ENCODE measurements at places on chromosomes 1 and 21.

- no peak for DNase-seq
Measured at GRCh38 chr1:93123201-93123783, 44.2 kb downstream of the MTF2 start.

GRCh38 chr1:65289449-65289848 is 19.9 kb upstream of the DNAJC6 start:
- DNase-seq: no peak

DNA sequence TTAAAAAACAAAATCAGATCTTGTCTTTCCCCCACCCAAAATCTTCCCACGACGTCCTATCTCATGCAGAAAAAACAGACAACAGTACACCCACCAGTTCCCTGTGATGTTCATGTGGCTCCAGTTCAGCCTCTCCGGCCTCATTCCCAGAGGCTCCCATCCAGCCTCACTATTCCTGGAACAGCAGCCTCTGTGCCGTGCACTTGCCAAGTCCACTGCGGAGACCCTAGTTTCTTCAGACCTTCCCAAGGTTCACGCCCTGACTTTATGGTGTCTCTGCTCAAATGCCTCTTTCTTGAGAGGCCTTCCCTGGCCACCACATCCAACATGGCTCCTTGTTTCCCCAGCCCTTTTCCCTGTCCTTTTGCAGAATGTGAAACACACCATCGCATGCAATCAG is 106.3 kb upstream of the BACE2 start:
- no peak for DNase-seq

GRCh38 chr1:29254346-29254745 is 18.0 kb downstream of the PTPRU start:
- DNase-seq: no peak

- DNase-seq: no peak
Measured at GRCh38 chr21:34812504-34813265, 143.9 kb downstream of the CLIC6 start.

DNA sequence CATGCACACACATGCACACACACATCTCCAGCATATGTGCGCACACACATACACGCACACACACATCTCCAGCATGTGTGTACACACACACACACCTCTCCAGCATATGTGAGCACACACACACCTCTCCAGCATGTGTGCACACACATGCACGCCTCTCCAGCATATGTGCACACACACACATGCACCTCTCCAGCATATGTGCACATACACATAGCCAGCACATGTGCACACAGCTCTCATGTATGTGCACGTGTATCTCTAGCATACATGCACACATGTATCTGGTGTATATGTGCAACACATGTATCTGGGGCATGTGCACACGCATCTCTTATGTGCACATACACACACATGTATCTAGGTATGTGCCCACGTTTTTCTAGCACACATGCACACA is 57.9 kb downstream of the SLC19A1 start:
- no peak for DNase-seq

- DNase-seq: no peak
Measured at GRCh38 chr1:111967067-111967690, 22.3 kb downstream of the KCND3 start.

DNA sequence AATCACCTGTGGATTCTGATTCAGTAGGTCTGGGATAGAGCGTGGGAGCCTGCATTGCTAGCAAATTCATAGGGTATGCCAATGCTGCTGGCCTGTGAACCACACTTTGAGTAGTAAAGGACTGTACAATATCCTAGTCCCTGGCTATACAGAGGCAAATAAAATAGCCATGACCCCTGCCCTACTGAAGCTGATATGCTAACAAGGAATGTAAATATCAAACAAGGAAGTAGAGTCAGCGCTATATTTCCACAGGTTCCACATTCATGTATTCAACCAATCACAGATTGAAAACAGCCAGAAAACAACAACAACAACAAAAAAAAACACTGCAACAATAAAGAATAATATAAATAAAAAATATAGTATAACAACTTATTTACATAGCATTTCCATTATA is 77.8 kb downstream of the TM2D1 start:
- no peak for DNase-seq

- DNase-seq: no peak
Measured at GRCh38 chr21:28159396-28159795, 833.3 kb downstream of the LTN1 start.

GRCh38 chr1:165235777-165236291 is 120.7 kb downstream of the LMX1A start:
- DNase-seq: no peak

DNA sequence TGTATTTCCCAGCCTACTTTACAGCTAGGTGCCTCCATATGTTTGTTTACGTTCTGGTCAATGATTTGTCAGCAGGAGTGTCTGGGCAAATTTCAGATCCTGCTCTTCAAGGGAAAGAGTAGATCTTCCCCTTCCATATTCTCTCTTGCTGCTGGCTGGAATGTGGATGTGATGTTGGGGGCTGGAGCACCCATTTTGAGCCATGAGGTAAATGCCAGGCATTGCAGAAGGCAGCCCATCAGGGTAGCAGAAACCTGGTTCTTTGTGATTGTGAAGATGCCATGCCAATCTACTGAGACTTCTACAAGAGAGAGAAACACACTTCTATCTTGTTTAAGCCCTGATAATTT is 25.1 kb downstream of the RUNX1 start:
- no peak for DNase-seq

DNA sequence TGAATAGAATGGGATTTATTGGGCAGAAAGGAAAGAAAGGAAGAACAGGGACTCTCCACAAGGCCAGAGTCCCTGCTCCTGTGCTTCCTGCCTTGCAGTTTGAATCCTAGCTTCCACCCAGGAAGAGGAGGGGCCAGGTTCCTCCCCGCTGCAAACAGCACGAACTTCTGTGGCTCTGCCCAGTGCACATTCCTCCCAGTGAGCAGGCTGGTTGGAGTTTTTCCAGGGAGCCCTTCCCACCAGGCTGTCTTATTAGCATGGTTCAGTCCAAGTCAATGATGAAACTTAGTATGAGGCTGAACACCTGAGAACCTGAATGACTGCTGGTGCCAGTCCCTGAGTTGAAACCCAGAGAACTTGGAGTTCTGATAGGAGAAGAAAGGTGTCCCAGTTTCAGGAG is 247.2 kb downstream of the DUSP10 start:
- DNase-seq: no peak

DNA sequence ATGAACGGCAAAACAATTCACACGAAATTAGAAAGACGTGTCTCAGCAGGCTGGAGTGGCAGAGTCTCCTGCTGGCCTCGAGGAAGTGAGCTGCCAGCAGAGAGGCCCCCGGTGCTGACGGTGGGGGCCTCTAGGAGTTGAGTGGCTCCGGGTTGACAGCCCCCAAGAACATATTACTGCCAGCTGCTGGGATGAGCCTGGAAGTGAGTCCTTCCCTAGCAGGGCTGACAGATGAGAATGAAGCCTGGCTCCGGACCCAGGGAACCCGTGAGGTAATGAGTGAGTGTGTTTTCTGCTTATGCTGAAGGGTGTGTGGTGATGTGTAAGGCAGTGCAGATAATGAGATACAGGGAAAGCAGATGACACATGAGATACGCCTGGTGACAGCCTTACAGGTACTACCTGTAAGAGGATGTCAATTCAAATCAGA is 23.5 kb upstream of the LRRC47 start:
- no peak for DNase-seq

DNA sequence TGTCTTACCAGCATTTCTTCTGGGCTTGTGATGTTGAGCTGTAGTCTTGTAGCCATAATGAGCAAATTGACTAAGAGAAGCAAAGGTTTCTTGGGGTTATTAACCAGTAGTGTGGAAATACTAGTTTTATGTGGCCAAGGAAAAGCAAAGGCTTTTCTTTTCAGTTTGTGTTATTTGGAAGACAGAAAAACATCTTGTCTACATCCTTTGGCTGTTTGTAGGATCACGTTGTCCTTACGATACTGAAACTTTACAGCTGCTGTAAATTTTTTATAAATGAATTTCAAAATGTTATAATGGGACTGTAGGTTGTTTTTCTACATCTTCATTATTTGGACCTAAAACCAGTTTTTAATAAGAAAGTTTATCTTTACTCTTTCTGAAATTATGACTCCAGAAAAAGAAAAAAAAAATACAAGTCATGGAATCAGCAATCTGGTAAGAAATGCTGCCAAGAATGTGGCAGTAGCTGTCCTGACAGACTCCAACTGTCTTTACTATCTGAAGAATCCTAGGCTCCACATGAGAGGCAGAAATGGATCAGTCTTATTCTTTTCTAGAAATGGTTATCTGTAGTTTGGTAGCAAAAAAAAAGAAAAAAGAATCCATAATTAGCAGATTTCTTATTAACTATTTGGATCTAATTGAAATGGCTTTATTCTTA is 41.6 kb upstream of the QSOX1 start:
- no peak for DNase-seq

DNA sequence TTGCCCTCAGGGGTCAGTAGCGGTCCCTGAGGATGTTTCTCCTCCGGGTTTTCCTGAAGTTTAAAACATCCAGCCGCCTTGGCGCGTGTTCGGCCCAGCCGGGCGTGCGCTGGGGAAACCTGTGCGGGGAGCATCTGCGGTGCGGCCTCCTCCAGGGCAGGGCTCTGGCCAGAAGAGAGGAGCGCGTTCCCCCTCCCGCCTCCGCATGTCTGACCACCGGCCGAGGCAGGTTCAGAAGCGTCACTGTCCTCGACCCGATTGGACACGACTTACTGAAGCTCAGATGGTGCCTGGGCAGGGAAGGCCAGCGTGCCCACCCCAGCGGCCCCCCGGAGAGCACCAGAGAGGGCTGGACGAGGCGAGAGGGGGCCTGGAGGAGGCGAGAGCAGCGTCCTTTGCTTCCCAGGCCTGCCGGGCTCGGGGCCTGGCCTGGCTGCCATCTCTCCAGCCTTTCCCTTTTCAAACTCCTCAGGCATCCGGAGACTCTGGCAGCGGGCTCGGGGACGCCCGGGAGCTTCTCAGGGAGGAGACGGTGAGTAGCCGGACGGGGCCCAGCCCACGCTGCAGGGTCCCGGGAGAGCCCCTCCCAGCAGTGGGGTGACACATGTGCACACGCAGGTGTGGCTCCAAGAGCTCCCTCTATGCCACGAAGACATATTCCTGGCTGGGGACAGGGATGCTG is 67.1 kb downstream of the SLC19A1 start:
- no peak for DNase-seq
